ENCODE measurements at places on chromosomes 4 and X.
A peak's percentile ranks its signal among the peaks of the same experiment; 100 is the strongest.

DNA sequence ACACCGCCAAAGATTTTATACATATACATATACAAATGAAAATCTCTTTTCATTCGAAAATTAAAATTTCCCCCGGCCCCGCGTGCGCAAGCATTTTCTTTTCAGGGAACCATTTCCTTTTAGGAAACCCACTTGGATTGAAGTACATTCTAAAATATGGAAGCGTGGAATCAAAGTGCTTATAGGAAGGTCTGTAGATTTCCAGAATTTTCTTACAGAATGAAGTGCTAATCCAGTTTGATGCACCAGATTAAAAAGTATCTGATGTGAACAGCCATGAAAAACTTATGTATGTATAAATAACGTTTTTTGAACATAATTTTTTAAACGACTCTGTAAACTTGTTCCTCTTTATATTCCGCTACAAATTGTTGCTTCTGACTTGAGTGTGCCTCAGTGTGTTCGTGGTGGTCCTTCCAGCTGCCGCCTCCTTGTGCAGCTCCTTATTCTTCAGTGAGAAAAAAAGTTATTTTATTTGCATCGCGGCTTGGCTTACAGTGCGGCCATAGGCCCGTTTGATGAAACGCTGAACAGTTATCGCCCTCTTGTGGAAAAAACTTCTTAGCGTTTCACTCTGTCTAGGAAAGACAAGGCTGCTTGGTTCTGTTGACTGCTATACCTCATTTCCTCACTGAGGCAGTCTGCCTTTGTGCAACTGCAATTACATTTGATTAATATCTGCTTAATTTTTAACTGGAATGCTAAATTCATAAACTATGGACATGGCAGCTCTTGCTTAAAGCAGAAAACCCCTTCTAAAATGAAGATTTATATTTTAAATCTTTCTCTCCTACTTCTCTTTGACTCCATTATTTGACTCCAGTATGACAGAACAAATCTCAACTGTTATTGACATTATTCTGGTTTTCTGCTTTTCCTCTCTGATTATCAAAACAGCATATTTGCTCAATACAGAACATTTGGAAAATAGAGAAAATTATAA lies 4.7 kb upstream of the NKX6-1 start:
- peak; percentile 67 for DNase-seq

- no peak for DNase-seq
Measured at GRCh38 chrX:30819080-30819479, 70.0 kb downstream of the TAB3 start.

- DNase-seq = no peak
Measured at GRCh38 chr4:13484749-13485221, 645 bp upstream of the RAB28 start.

GRCh38 chr4:107068116-107068515 lies 32.0 kb upstream of the DKK2 start:
- DNase-seq = peak; percentile 15

DNA sequence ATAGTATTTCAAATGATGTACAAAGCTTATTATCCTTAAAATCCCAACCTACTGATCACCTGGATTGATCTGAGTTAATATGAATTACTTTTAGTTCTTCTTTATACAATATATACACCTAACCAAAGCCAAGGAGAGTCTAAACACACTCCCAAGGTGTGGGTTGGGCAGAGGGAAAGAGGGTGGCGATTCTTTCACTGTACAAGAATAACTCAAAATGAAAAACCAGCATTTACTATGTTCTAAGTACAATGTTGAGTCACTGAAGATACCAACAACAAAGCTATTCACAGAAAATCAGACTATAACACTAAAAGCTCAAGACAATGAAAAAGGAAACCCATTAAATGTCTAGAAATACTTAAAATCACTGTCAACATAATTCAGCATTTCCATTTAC lies 46.6 kb downstream of the ANKRD17 start:
- no peak for DNase-seq

Measured in kidney (tissue), 22 donors.